ENCODE measurements at places on chromosomes 2 and 18.

DNA sequence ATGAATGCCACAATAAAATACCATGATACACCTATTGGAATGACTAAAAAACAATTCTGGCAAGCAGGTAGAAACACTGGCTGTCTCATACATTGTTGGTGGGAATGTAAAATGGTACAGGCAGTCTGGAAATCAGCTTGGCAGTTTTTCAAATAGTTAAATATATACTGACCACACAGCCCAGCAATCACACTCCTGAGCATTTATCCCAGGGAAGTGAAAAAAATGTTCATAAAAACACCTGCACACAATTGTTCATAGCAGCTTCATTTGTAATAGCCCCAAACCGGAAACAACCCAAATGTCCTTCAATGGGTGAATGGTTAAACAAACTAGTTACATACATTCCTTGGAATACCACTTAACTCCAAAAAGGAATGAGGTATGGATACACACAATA, 137.2 kb downstream of the TFCP2L1 start:
- no peak for DNase-seq

DNA sequence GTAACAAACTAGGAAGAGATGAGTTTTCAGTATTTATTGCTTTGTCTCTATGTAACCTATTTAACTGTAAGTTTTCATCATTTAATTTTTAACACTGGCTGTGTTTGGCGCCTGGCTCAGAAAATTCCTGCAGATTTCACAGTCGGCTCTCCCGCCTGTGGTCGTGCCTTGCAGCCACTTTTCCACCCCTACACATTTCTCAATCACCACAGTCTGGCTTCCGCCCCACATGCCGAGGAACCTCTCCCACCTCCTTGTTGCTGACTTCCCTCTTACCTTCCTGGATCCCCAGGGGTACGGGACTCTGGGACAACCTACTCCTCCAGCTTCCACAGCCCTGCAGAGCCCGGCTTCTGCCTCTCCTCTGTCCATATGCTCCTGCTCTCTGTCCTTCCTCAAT, 41.6 kb upstream of the MGAT4A start:
- no peak for DNase-seq

DNA sequence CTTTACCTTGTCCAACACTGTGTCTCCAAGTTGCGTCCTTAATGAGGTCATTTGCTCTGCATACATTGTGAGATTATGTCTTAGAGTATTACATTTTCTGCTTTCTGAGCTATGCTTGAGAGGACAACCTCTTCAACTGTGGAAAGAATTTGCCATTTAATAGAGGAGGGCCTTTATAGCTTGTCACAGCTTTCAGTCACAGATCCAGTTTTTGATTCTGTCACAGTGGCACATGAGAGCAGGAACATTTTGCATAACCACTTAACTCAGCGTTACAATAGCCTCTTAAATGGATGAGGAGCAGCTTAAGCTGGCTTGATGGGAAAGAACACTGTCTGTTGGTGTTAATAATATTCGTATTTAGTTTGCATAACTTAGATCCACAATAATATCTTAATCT, 63.0 kb downstream of the RHBDD1 start:
- no peak for DNase-seq

DNA sequence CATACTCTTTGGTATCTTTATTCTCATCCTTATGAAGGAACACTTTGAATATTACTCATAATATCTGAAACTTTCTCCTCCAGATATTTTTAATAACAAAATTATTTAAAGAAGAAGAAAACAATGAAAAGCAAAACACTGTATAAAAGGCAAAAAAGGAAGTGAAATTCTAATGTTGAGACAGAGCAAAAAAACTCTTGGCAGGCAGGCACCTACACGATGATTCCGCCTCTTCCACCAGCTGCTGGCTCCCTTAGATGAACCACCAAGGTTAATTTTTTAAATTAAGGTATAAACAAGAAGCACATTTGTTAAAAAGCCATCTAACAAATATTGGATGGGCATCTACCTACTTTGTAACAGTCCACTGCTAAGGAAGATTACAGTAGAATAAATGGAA, 434.7 kb downstream of the EPHA4 start:
- DNase-seq = no peak

DNA sequence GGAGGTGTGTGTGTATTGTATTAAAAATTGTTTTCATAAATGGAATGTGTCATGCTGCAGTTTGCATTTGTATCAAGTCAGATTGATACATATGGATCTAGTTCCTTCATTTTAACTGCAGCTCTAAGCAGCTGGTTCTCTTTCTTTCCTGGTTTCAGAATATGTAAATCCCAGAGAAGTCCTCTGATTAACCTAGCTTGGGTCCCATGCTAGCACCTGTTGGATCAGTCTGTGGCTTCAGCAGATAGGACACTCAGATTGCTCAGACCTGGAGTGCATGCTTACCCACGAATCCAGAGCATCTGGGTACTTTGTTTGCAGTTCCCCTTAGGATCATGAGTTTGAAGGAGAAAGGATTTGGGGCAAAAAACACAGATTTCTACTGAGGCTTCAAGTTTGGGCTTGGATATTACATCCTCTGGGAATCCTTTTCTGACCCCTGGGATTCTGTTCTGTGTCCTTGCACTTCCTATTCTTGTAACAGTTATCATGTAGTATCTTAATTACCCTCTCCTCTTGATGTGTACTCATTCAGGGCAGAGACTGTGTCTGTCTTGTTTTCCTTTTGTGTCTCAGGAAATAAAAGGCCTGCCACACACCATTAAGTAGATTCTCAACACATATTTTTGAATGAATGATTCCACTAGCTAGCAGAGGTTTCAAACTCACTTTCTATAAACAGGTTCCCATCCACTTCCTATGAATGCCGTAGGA, 142.1 kb downstream of the PHLPP1 start:
- DNase-seq = no peak

DNA sequence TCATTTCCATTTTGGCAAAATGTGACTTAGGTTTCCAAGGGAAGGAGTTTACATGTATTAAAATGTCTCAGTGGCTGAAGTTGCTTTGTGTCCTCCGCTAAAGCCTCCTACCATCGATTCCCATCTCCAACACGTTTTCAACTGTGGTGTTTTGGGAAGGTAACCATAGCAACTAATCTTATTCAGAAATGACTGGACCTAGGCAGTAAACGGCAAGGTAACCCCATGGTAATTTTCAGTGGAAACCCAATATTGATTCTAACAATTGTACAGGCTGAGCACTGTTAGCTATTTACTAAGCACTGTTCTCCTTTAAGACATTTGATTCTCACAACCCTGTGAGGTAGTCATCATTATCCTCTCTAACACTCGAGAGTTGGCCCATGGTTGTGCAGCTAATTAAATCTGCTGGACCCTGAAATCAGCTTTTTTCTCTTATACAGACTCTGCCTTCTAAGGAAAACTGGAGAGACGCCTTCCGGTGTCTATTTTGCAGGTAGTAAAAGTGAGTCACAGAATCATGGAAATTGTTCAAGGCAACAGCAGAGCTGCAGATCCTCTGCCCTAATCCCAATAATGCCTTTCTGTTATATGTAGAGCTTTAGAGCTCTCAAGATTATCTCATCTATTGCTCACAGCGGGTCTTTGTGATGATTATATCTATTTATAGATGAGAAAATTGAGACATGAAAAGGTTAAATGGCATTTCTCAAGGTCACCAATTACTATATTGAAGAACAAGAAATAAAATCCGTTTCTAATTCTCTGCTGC, 36.2 kb downstream of the FASTKD2 start:
- no peak for DNase-seq

- DNase-seq = no peak
Observed at GRCh38 chr2:126777620-126777978, 121.1 kb upstream of the TEX51 start.

DNA sequence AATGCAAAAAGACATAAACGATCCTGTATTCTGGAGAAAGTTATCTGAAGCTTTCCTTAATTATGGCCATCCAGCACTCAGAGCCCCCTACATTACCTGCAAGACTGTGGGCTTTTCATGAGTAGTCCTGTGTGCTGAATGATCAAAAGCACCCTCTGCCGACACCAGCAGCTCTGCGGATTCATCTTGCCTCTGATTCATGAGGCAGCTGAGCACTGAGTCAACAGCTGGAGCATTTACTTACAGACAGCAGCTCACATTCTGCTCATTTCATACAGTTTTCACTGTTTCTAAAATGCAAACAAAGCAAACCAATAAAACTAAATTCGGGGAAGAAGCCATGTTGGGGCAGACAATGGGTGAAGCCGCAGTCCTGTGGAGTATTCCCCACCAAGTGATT, 886.5 kb downstream of the CNTNAP5 start:
- DNase-seq = no peak

DNA sequence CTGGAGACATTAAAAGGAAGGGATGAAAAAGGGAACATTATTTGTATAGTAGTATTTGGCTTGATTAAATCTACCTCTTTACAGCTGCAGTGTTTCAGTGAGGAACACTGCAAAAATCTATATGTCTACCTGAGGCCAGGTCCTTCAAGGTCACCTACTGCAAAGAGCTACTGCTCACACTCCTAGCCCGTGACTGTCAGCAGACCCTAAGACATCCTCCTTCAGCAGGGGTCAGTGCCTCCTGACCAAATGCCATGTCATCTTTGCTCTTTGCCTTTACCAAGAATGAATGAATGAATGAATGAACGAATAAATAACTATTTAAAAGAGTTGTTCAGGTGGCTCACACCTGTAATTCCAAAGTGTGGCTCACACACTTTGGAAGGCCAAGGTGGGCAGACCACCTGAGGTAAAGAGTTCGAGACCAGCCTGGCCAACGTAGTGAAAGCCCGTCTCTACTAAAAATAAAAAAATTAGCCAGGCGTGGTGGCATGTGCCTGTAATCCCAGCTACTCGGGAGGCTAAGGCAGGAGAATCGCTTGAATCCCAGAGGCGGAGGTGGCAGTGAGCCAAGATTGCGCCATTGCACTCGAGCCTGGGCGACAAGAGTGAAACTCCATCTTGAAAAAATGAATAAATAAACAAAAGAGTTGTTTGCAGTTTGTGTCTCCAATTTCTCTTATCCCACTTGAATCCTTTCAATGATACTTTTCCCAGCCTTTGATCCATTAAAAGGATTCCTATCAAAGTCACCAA, 84.3 kb upstream of the GRB14 start:
- no peak for DNase-seq

GRCh38 chr2:220006152-220006621, 378.8 kb downstream of the SLC4A3 start:
- DNase-seq = no peak

GRCh38 chr2:64617631-64618151, 36.0 kb downstream of the SERTAD2 start:
- DNase-seq = no peak

- DNase-seq = no peak
Observed at GRCh38 chr2:157260533-157261198, 3.2 kb downstream of the GALNT5 start.

GRCh38 chr2:164030623-164031022, 294.8 kb upstream of the FIGN start:
- no peak for DNase-seq

DNA sequence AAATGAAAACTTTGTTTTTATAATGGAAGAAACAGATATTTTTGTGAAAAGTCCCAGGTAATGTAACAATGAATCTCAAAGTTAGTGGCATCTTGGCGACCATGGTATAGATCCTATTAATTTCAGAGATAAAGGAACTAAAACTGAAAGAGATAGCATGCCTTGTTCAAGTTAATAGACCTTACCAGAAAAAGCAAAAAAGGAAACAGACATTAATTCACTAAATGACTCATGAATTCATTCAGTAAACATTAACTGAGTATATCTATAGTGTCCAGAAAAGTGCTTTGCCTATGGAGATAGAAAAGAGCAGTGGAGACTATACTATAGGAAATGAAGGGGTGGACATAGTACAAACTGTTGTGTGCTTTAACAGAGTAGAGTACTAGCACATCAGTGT, 763.3 kb downstream of the TRIB2 start:
- DNase-seq = no peak

DNA sequence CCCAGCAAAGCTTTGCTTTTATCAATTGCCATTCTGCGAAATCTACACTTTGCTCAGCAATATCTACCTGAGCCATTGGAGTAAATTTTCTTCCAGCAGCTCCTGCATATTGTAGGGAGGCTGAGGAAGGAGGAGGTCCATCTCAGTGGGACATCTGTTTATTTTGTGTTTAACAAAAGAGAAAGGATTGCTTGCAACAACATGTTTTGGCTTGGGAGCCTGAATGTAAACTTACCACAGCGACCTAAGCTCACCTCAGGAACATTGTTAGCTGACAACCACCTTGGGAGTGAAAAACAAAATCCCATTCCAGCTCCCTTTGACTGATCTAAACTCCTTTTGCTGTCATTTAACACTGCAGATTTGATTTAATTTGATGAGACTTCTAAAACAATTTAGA, 356.1 kb downstream of the SS18 start:
- no peak for DNase-seq

DNA sequence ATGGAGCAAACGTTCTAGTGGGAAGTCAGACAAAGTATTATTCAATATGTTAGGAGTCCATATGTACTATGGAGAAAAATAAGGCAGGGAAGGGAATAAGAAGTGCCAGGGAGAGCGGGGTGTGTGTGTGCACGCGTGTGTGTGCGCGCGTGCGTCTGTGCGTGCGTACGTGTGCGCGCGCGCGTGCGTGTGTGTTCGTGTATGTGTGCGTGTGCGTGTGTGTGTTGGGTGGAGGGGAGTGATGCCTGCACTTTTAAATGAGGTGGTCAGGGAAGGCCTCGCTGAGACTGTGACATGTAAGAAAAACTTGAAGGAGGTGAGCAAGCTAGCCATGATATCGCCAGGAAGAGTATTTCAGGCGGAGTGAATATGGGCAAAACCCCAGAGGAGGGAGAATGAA, 1.6 kb upstream of the MREG start:
- DNase-seq = no peak

- DNase-seq = no peak
Observed at GRCh38 chr2:44305882-44306281, 30.6 kb downstream of the SLC3A1 start.

DNA sequence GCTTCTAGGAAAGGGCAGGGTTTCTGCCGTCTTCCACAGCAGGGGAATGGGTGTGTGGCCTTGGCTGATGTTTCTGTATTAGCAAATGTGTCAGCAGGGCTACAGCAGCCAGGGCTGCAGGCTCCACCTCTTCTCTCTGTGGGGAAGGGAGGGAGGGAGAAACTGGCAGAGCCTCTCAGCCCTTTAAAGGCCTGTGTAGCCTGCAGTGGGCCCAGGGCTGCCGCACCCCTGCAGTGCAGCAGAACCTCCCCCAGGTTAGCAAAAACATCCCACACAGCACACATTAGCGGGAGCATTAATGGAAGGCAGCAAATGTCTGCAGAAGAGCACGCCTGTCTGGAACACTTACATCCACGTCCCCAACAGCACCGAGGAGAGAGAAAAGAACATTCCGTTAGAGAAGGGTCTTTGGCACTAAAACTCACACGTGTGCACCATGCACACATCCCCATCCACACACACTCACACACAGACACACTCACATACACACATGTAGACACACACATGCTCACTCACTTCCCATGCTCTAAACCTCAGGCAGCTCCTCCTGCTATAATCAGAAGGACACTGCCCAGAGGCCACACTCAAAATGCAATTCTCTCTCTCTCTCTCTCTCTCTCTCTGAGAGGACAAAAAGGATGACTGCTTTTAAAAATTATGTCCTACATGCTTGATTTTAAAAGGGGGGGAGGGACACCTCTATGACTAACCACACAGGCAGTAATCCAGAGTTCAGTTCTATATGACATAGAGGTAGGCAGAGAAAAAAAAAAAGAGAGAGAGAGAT, 24.1 kb downstream of the MRPL35 start:
- DNase-seq = no peak

All from NCI-H2081 treated with DMSO at 0.1 percent for 48 hours (cell line).